Astrocyte of the cerebellum (primary cell): ENCODE measurements at places on chromosomes 3 and 15.

GRCh38 chr3:66472313-66473134 lies 28.3 kb downstream of the LRIG1 start:
- DNase-seq, result no peak

DNA sequence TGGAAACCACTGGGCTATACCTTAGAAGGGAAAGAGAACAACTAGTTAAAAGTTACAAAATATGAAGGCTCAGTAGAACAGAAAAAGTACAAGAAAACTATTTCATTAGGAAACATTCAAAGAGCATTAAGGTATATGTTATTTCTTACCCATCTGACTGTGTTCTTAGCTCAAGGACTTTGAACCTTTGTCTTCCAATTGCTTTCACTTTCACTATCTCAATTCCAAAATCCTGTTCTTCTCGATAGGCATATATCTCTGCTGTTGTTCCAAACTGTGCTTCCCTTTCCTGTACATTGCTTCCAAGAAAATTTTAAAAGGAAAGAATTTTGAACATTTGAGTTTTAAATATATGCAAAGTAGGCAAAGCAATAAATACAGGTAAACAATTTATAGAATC lies 6.9 kb downstream of the CRBN start:
- DNase-seq, result no peak

GRCh38 chr3:113271189-113271588 lies 59.8 kb downstream of the BOC start:
- no peak for DNase-seq

DNA sequence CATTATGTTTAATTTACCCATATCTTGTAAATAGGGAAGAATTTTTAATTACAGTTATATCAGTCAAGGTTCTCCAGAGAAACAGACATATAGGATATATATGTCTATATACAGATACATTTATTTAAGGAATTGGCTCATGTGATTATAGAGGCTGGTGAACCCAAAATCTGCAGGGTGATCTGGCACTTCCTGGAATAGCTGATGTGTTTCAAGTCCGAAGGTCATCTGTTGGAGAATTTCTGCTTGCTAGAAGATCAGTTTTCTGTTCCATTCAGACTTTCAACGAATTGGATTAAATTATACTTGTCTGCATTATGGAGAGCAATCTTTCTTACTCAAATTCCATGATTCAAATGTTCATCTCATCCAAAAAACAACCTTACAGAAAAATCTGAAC lies 694.6 kb upstream of the DPPA4 start:
- DNase-seq, result no peak

- DNase-seq, result no peak
Observed at GRCh38 chr15:39578851-39579486, 1.9 kb upstream of the THBS1 start.

GRCh38 chr15:59292442-59293151 lies 80.1 kb downstream of the MYO1E start:
- DNase-seq, result no peak

- DNase-seq, result no peak
Observed at GRCh38 chr3:177772908-177773557, 575.8 kb upstream of the TBL1XR1 start.

DNA sequence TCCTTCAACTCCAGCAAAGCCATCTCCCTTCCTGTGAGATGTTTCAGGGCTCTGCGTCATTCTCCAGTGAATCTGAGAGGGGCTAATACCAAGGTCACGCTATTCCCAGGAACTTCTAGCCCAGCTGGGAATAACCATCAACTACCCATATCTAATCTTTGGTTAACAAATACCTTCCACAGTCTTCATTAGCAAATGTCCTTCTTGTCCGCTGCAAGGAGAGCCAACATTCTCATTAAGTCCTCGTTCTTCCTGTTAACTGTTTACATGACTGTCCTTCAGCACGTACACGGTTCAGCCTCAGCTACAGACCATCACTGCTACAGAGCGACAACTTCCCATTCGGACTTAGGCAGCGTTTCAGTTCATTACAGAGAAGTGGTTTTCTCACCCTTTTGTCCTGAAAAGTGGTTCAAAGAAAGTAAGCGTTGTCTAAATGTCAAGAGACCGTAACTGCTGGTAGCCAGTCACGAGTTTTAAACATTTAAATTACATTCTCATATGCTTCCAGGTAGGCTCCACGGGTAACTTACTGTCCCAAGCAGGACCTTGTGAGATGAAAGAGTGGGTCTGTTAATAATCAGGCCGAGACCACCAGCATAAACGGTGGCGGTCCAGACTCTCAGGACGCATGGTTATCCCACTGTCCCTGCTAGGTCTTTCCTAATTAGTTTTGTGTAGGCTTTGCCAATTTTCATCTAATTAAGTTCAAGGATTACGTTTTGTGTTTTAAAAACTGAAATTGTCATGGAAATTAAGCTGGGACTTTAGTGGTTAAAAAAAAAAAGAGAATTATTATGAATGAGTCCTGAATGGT lies 63.8 kb downstream of the CHSY1 start:
- peak; percentile 88 for DNase-seq

- peak; percentile 62 for DNase-seq
Observed at GRCh38 chr15:90648137-90649070, 68.7 kb upstream of the BLM start.

GRCh38 chr15:68053001-68053400 lies 1.1 kb upstream of the PIAS1 start:
- no peak for DNase-seq

- DNase-seq, result no peak
Observed at GRCh38 chr15:63805993-63806980, 27.5 kb downstream of the HERC1 start.

DNA sequence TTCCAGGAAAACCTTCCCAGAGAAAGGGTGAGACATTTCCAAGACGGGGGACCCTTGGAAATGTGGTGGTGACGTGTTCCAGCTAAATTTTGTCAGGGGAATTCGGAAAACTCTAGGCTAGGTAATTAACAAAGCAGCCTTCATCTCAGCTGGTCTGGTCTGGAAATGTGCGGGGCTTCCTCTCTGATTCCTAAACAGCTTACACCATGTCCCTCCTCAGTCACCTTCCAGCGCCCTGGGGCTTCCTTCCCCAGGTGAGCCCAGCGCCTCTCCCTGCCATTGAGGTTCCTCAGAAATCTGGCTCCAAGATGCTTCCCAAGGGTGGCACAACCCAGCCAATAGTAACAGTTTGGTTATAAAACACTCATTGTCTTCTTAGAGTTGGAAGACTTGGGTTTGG lies 571 bp downstream of the ACAD9 start:
- no peak for DNase-seq

- no peak for DNase-seq
Observed at GRCh38 chr3:134769287-134769868, 25.7 kb upstream of the EPHB1 start.

- no peak for DNase-seq
Observed at GRCh38 chr3:24195504-24196230, 250.6 kb downstream of the NR1D2 start.

GRCh38 chr3:45748068-45748467 lies 48.3 kb downstream of the SLC6A20 start:
- no peak for DNase-seq

DNA sequence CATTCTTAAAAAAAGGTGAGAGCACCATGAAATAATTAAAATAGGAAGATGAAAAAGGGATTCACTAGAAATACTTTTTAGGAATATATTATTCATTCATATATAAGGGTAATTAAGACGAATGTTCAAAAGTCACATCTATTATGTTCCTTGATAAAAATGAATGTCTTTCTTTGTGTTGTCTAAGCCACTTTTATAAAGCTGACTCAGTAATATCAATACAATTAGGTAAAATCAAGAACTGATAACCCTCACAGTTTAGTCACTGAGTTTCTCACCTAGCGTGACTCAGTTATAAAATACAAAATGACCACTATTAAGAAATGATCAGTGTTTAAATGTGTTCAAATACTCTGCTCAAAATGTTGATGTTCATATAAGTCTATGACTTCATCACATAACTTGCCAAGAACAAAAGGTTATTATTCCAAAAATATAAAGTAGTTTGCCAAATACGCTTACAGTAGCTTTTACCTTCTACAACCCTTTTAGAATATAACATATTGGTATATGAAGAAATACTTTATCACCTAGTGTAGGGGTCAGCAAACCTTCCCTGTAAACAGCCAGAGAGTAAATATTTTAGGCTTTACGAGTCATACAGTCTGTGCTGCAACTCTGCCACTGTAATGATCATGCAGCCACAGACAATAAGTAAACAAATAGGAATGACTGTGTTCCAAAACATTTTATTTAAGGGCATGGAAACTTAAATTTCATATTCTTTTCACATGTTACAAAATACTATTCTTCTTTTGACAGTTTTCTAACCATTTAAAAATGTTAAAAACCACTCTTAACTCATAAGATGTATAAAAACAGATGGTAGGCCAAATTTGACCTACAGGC lies 369.8 kb downstream of the TBC1D5 start:
- DNase-seq, result peak; percentile 13

GRCh38 chr15:60583194-60583593 lies 104.3 kb upstream of the ICE2 start:
- no peak for DNase-seq

- DNase-seq, result no peak
Observed at GRCh38 chr15:54640873-54641272, 555.9 kb downstream of the RSL24D1 start.

DNA sequence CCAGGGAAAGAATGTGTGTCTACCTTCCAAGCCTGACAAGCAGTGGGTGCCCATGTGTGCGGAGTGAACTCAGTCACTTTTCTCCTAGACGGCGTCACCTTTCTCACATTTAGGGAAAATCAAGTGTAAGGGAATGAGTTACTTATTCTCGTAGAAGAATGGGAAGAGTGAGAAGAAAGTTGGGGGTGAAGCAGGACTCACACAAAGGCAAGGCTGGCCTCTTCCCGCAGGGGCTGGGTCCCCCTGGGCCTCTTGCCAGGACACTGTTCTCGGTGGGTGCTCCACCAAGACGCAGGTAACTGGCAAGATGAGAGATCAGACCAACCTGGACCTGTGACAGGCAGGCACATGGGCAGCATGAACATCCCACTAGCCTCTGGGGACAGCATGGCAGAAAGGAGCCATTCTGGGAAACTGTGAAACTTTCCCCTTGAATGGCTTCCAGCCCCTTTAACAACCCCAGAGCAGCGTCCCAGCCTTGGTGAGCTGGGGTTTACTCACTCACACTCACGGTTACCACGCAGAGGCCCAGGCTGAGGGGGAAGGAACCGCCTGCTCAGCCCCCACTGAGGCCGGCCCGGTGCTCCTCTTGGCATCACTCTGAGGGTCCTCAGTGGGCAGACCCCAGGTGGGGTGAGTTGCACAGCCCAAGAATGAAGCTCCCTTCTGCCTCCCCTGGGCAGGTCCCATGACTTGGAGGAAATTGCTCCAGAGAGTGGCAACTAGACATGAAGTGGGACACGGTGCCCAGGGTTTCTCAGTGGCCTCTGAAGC lies 15.0 kb upstream of the SRP14 start:
- no peak for DNase-seq

- no peak for DNase-seq
Observed at GRCh38 chr3:104536715-104537114, 830.0 kb upstream of the ALCAM start.

DNA sequence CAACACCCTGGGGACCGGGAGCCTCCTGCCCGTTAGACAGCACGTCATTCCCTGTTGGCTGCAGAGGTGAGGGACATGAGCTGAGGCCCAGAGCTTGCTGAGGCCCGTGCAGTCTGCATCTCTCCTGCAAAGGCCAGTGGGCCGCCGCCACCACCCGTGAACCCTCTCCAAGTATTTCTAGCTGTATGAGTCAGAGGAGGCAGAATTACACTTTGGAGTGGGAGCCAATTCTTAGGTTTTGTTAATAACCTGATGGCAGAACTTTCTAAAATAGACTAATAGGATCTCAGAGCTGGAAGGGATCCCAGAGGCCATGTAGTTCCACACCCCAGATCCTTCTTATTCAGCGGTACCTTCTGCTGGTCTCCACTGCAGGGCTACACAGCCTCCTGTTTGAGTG lies 335.2 kb upstream of the CTDSPL start:
- peak; percentile 81 for DNase-seq

- no peak for DNase-seq
Observed at GRCh38 chr15:58587486-58587885, 155.7 kb downstream of the LIPC start.

DNA sequence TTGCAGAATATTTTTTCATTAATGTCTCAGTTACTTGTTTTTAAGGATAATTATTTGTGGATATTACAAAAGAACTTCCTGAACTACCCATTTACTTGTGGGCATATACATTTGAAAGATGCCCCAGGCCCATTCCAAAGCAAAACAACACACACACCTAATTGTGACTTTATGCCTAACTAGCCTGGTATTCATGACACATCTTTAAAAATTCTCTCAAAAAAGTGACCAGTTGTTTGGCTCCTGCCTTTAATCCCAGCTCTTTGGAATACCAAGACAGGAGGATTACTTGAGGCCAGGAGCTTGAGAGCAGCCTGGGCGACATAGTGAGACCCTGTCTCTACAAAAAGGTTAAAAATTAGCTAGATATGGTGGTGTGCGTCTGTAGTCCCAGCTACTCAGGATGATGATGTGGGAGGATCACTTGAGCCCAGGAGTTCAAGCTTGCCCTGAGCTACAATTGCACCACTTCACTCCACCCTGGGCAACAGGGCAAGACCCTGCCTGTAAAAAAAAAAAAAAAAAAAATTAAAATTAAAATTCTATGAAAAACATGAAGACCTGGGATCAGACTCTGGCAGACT lies 51.7 kb upstream of the SLC4A7 start:
- no peak for DNase-seq

GRCh38 chr3:15110206-15110605 lies 11.3 kb upstream of the RBSN start:
- no peak for DNase-seq

- no peak for DNase-seq
Observed at GRCh38 chr15:49620199-49620598, 419 bp downstream of the FAM227B start.

DNA sequence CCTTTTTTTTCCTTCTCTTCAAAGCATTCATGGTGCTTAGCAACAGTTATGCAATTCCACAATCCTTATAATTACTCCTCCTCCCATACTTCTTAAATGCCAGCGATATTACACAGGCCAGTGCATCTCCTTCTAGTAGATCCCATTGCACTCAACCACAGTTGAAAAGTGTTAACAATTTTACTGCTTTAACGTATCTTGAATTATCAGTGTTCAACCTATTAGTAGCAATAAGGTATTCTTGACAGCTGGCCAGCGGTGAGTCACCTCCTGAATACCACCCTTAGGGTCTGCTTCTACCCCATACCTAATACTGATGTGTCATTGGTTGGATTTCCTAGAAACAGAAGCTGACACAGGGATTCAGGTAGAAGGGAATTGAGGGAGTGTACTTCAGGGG lies 24.0 kb upstream of the TEX9 start:
- DNase-seq, result no peak

- DNase-seq, result no peak
Observed at GRCh38 chr3:4504340-4505261, 11.5 kb downstream of the ITPR1 start.

GRCh38 chr15:42724276-42724675 lies 12.7 kb downstream of the CDAN1 start:
- DNase-seq, result no peak

DNA sequence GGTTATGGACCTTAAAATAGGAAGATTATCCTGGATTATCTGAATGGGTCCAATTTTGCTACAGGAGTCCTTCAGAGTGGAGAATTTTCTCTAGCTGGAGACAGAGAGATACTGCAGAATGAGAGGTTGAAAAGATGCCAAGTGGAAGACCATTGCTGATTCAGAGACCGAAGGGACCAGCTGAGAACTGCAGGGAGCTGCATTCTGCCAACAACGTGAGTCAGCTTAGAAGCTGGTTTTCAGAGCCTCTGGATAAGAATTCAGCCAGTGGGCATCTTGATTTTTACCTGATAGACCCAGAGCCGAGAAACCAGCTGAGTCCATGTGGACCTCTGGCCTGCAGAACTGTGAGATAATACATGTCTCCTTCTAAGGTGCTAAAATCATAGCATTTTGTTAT lies 234.0 kb downstream of the NR2F2 start:
- DNase-seq, result no peak
